Type B pancreatic cell (in vitro differentiated cells): ENCODE measurements at places on chromosomes 11 and 22. TPM values are rescaled to one million over a fixed set of nuclear protein-coding genes. Genes with fewer than 3 reads are reported as not detected.

- H3K4me1 ChIP-seq: peaks cover 4% of the 10 kb centered on the region
- H3K36me3 ChIP-seq: no peaks in the 10 kb centered on the region
- H3K4me3 ChIP-seq: no peak overlapping the region
These were observed 33.7 kb downstream of the C11orf71 start for GRCh38 chr11:114366331-114367243.

POTEH gene
- not detected in 2 replicates for total RNA-seq

- peaks cover 41% of the 10 kb centered on the region for H3K27me3 ChIP-seq
- no peaks in the 10 kb centered on the region for H3K36me3 ChIP-seq
- H3K4me3 ChIP-seq: no peak overlapping the region
These were observed 204.9 kb downstream of the CEP164 start for GRCh38 chr11:117532568-117532967.

MUC2 gene
- 1.5 and 2.7 TPM in 2 replicates for total RNA-seq

DNA sequence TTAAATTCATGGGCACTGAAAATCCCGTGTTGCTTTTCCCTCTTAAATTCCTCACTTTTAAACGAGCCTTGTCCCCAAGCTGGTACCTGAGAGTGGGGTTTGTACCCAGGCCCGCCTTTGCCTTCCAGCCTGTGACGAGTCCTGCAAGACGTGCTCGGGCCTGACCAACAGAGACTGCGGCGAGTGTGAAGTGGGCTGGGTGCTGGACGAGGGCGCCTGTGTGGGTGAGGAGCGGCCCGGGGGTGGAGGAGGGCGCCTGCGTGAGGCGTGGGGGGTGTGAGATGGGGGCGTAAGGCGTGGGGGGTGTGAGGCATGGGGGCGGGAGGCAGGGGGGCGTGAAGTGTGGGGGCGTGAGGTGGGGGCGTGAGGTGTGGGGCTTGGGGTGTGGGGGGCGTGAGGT lies 4.0 kb downstream of the CRELD2 start:
- no peaks in the 10 kb centered on the region for H3K27me3 ChIP-seq
- DNase-seq: no peak
- H3K27ac ChIP-seq: no peak overlapping the region

TMEM25 gene
- 35.8 and 47.3 TPM in 2 replicates for total RNA-seq

DNA sequence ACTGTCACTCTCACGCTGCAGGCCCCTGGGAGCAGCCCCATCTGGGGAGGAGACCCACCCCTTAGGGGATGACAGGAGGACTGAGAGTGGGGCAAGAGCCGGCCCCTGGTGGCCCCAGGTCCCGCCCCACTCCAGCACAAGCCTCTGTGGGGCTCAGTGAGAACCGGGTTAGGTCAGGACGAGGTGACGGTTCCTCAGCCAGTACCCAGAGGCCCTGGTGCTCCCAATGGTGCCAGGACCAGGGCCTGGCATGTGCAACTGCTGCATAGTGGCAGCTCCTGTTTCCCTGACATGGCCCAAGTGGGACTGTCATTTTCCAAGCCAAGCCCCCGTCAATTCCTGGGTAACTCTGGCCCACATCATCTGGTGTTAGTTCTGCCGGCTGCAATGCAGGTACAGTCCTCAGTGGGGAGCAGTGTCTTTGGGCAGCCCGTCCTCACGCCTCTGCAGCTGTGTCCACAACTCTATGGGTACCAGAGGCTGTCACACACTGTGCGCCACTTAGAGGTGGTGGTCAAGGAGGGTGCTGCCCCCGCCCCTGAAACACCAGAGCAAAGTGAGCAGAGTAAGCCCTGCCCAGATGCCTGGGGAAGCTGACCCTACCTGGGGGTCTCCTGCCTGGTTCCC lies 15.9 kb downstream of the CHID1 start:
- no peaks in the 10 kb centered on the region for H3K27me3 ChIP-seq
- no peaks in the 10 kb centered on the region for H3K36me3 ChIP-seq
- no peaks in the 10 kb centered on the region for H3K4me1 ChIP-seq
- no peak for DNase-seq
- H3K4me3 ChIP-seq: no peak overlapping the region

- no peak for DNase-seq
- H3K27ac ChIP-seq: peak overlapping the region; percentile 35
- peaks cover 48% of the 10 kb centered on the region for H3K27me3 ChIP-seq
- H3K4me3 ChIP-seq: peak overlapping the region; percentile 42
These were observed 6.0 kb upstream of the KCNJ4 start for GRCh38 chr22:38461057-38461413.

TXN2 gene
- 73.4 and 77.2 TPM in 2 replicates for total RNA-seq

GRCh38 chr22:38798496-38798895 lies 4.6 kb upstream of the DNAL4 start:
- H3K4me1 ChIP-seq: peaks cover 5% of the 10 kb centered on the region
- peaks cover 80% of the 10 kb centered on the region for H3K27me3 ChIP-seq
- H3K4me3 ChIP-seq: no peak overlapping the region
- H3K27ac ChIP-seq: no peak overlapping the region
- no peaks in the 10 kb centered on the region for H3K36me3 ChIP-seq

GAL gene
- total RNA-seq: 3.4 and 6.2 TPM in 2 replicates

DNA sequence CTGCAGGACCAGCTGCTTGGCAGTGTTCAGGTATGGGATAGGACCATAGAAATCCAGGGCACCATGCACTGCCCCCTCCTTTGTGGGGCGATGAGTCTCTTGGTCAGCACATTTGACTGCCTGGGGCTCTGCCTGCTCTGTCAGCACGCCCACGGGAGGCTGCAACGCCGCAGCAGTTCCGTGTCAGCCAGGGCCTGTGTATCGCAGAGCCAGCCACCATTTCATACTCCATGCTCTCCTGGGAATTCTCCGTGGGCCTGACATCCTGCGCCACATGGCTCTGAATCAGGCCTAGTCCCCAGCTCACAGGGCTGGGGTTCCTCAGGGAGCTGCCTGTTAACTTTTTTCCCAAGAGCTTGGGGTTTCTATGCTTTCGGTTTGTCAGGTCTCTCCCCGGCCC lies 16.9 kb upstream of the RELT start:
- no peaks in the 10 kb centered on the region for H3K27me3 ChIP-seq
- no peaks in the 10 kb centered on the region for H3K4me1 ChIP-seq
- H3K4me3 ChIP-seq: no peak overlapping the region
- H3K36me3 ChIP-seq: peaks cover 10% of the 10 kb centered on the region
- H3K27ac ChIP-seq: no peak overlapping the region
- no peak for DNase-seq

DNA sequence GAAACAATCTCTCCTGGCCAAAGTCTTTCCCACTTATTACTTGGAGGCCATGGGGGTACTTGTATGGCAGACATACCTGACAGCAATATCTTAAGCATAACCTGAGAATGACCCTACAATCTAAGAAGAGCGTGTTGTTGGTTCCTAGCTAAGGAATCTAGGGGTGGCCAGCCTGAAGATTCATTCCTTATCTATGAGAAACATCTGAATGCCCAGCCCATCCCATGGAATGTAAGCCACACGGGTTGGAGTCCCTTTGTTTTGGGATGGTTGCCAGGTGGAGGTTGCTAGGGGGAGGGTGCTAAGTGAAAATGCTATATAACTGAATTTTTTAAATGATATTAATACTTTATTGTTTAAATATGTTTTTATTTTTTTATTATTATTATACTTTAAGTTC lies 725.0 kb downstream of the ETS1 start:
- H3K36me3 ChIP-seq: no peaks in the 10 kb centered on the region
- H3K4me1 ChIP-seq: peaks cover 9% of the 10 kb centered on the region
- H3K4me3 ChIP-seq: no peak overlapping the region
- no peak for DNase-seq
- peaks cover 3% of the 10 kb centered on the region for H3K27me3 ChIP-seq
- H3K27ac ChIP-seq: peak overlapping the region; percentile 87

GRCh38 chr11:76588455-76589325 lies 81.9 kb downstream of the LRRC32 start:
- peak; percentile 57 for DNase-seq
- H3K36me3 ChIP-seq: no peaks in the 10 kb centered on the region
- H3K27me3 ChIP-seq: no peaks in the 10 kb centered on the region
- H3K4me3 ChIP-seq: no peak overlapping the region
- no peak overlapping the region for H3K27ac ChIP-seq

DNA sequence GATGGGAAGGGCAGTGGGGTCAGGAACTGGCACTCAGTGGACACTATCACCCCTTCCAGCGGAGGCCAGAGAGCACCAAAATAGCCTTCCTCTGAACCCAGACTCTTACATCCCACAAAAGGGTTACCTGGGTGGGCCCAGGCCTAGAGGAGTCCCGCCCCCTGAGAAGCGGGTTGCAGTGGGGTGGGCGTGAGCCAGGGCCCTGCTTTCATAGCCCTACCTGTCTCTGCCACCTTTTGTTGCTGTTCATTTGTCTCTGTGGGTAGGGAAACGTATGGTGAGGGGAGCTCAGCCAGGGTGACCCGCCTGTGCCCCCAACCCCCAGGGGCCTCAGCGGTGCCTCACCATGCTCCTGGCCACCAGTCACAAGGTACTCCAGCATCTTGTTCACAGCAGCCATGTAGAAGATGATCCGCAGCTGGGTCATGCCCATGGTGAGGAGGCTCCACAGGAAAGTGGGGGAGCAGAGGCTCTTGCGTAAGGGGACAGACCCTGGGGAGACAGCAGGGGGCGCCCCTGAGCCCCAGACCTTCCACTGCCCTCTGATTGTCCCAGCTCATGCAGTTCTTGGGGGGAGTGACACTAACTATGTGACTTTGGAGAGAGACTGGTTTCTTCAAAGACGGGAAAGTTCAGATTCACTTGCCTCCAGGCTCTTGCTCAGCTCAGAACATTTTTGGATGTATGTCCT lies 24.0 kb downstream of the SLC43A1 start:
- DNase-seq: no peak
- H3K27ac ChIP-seq: no peak overlapping the region
- H3K27me3 ChIP-seq: peaks cover 2% of the 10 kb centered on the region

DNA sequence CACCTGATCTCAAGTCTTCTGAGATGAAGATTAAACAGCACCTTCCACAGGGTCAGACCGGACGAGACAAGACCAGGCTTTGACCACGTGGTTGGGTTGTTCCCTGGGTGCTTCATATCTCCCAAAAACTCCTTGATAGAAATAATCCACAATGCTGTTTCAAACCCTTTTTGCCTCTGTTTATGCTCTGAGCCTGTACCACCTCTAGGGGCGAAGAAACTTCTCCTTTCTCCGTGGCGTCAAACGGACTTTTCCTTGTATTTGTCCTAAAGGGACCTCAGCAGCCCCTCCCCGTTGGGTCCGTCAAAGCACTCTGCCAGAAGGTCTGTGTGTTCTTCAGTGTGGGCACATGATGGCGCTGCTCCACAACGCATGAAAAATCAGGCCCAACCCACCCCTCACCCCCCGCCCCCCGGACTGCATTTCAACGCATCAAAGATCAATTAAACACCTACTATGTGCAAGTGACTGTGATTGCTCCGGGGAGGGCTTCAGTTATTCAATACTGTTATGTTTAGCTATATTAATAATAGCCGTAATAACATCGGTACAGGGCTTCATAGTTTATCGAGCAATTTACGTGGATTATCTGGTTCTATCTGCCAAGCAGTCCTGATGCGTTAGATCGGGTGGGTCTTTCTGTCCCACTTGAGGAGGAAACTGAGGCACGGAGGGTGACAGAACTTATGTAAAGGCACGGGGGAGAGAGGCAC lies 17.3 kb upstream of the EIF3D start:
- no peak overlapping the region for H3K4me3 ChIP-seq
- peaks cover 46% of the 10 kb centered on the region for H3K27me3 ChIP-seq
- H3K27ac ChIP-seq: peak overlapping the region; percentile 50
- H3K36me3 ChIP-seq: no peaks in the 10 kb centered on the region
- H3K4me1 ChIP-seq: no peaks in the 10 kb centered on the region
- no peak for DNase-seq

DNA sequence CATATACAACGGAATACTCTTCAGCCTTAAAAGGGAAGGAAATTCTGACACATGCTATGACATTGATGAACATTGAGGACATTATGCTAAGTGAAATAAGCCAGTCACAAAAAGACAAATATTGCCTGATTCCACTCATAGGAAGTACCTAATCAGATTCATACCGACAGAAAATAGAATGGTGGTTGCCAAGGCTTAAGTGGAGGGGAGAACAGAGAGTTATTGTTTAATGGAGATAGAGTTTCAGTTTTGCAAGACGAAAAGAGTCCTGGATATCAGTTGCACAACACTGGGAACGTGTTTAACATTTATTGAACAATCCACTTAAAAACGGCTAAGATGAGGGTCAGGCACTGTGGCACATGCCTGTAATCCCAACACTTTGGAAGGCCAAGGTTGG lies 45.6 kb upstream of the HIPK3 start:
- peaks cover 13% of the 10 kb centered on the region for H3K27me3 ChIP-seq
- no peaks in the 10 kb centered on the region for H3K36me3 ChIP-seq
- H3K27ac ChIP-seq: no peak overlapping the region
- DNase-seq: no peak
- peaks cover 11% of the 10 kb centered on the region for H3K4me1 ChIP-seq
- H3K4me3 ChIP-seq: no peak overlapping the region

RBMXL2 gene
- total RNA-seq: not detected in 2 replicates

DNA sequence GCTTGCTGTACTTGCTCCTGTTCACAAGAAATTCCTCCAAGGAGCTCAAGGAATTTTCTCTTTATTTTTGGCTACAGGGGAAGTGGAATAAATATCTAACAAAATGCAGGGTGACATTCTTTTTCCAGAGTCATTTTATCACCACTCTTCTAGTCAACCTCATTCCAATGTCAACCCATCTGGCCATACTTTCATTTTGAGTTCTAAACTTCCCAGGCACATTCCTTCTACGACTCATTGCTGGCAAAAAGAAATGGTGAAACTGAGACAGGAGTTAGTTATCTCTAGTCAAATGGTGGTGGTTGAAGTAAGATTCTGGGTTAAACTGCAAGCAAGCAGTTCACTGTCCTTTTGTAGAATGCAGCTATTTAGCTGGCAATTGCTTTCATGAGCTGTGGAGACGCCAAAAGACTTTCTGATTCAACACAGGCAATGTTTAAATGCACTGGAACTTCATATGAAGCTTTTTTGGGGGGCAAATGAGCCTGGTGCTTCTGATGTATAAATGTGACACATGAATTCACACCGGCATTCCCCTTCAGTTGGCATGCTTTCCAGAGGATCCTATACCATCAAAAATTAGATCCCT lies 304.6 kb downstream of the CADM1 start:
- H3K36me3 ChIP-seq: peaks cover 16% of the 10 kb centered on the region
- no peak overlapping the region for H3K4me3 ChIP-seq
- H3K27me3 ChIP-seq: no peaks in the 10 kb centered on the region
- peaks cover 59% of the 10 kb centered on the region for H3K4me1 ChIP-seq

- H3K4me1 ChIP-seq: peaks cover 37% of the 10 kb centered on the region
- DNase-seq: no peak
- H3K4me3 ChIP-seq: no peak overlapping the region
These were observed 42.7 kb upstream of the KCNJ11 start for GRCh38 chr11:17431139-17431538.

DNA sequence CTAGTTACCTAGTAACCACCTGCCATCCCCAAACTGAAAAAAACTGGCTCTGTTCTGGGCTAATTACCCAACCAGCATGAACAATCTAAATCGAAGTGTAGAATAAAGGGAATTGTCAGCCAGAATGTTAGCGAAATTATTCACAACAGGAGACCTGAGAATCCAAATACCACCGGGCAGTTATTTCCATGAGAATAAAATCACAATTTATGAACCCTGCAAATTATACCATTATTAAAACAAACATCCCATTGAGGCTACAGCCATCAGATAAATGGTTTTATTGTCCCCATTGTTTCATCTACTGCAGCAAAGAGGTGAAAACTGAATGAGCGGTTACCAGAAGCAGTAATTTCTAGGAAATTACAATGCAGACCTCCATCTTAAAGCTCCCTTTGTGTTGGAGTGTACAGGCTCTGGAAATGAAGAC lies 21.7 kb downstream of the FAM168A start:
- peaks cover 24% of the 10 kb centered on the region for H3K4me1 ChIP-seq
- H3K36me3 ChIP-seq: peaks cover 17% of the 10 kb centered on the region
- no peaks in the 10 kb centered on the region for H3K27me3 ChIP-seq
- peak overlapping the region; percentile 35 for H3K27ac ChIP-seq

CEND1 gene
- total RNA-seq: 0.17 and 0.89 TPM in 2 replicates

- H3K36me3 ChIP-seq: no peaks in the 10 kb centered on the region
- no peaks in the 10 kb centered on the region for H3K27me3 ChIP-seq
- no peak for DNase-seq
- no peak overlapping the region for H3K27ac ChIP-seq
These were observed 548.0 kb downstream of the ETS1 start for GRCh38 chr11:128039140-128040021.
